ENCODE measurements at places on chromosomes 2 and 18.

- no peak for DNase-seq
Measured at GRCh38 chr2:165645930-165646831, 147.9 kb downstream of the GALNT3 start.

DNA sequence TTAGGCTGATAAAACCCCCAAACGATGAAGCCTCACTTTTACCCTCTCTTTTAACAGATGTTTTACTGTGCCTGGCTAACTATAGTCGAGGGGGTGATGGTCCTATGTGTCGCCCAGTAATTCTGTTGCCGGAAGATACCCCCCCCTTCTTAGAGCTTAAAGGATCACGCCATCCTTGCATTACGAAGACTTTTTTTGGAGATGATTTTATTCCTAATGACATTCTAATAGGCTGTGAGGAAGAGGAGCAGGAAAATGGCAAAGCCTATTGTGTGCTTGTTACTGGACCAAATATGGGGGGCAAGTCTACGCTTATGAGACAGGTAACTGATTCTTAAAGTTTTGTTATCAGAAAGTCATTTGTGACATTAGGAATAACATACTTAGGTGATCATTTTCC is 20.4 kb downstream of the MSH6 start:
- no peak for DNase-seq

DNA sequence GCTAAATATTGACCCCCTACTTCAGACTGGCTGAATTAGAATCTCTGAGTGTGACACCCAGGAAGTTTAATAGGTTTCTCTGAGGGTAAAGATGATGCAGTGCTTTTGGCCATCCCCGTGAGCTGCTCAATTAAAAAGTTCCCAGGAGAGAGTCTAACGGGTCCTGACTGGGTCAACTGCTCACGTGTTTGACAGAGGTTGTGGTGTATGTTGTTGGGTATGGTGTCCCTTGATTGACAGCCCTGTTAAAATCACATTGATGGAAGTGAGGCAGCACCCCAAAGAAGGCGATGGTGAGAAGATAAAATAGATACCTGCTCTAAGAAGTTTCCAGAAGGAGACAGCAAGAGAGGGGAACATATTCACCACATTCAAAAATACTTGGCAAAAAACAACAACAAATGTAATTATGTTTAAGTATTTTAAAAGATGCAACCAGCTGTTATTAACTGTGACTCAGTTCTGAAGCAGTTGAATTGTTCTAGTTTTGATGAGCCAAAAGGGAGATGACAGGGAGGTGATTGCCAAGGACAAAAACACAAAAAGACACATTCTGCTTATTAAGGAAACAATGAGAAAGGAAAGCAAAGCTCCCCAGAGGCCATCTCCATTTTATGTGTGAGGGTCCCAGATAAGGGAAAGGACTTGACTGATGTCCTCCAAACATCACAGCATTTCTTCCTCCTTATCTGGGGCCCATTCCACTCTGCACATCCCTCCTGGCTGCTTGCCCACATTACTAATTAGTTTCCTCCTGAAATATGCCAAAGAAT is 11.5 kb upstream of the GMCL1 start:
- no peak for DNase-seq

DNA sequence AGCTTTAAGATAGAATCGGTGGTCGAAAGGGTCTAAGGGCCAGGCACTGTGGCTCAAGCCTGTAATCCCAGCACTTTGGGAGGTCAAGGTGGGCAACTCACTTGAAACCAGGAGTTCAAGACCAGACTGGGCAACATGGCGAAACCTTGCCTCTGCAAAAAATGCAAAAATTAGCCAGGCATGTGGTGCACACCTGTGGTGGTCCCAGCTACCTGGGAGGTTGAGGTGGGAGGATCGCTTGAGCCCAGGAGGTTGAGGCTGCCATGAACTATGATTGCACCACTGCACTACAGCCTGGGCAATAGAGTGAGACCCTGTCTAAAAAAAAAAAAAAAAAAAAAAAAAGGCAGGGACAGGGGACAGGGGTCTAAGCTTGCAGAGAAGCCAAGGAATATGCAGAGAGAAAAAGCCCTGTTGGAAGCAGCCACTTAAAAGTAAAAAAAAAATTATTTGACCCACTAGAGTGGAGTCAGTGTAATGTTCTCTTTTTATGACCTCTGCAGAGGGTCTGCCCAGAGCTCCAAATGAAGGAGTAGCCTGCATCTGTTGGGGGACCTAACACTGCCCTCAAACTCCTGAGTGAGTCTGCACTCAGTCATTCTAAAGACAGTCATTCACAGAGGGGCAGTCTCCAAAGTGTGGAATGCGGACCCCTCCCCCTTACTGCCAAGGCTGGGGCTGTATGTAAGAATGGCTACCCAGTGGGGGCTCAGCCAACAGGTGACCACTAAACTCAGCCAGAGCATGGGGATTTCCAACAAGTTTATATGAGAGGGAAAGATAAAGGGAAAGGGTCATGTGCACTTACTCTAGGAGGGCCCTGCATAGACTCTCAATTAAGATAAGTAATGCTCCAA is 118.5 kb upstream of the CDCA7 start:
- DNase-seq = no peak

- no peak for DNase-seq
Measured at GRCh38 chr18:78774741-78775141, 204.9 kb upstream of the SALL3 start.

DNA sequence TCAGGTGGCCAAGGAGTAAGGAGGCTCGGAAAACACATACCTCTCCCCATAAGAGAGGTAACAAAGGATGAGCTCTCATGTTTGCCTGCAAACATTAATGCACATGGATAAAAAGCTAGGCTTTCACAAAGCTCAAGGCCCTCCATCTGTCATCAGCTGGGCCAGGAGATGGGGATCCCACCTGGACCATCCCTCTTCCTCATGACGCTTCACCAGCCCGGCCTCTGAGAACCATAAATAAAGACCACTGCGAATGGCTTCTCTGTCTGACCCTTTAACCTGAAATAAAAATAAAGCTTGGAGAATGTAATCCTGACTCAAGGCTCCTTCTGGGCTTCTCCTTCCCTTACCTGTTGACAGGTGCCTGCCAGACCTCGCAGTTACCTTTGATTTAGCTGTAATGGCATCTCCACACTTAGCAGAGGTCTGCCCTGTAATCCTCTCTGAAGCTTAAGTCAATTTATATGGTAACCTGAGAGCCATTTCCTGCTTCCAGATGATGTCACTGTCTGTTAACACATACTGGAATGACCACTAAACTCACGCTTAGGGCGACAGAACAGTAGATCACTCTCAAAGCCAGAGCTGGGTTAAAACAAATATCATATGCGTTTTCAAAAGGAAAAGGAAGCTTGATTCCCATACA is 29.3 kb upstream of the FOXI3 start:
- no peak for DNase-seq

DNA sequence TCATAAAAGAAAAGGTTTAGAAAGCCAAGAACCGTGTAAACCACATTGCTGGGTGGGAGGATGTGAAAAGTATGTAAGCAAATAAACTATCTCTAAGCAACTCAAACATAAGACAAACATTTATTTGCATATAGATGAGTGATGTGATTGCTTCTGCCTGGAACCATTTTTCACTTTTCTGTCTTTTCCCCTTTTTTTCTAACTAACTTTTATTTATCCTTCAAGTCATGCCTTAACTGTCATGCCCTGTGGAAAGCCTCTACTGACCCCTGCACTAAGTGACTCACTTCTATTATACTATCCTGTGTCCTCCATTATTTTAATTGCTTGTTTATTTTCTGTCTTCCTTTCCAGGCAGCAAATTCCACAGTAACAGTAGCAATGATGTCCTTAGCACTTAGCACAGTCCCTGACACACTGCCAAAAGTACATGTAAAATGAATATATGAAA is 87.5 kb upstream of the CTAGE1 start:
- DNase-seq = no peak

- no peak for DNase-seq
Measured at GRCh38 chr2:106026271-106027190, 167.6 kb downstream of the UXS1 start.

DNA sequence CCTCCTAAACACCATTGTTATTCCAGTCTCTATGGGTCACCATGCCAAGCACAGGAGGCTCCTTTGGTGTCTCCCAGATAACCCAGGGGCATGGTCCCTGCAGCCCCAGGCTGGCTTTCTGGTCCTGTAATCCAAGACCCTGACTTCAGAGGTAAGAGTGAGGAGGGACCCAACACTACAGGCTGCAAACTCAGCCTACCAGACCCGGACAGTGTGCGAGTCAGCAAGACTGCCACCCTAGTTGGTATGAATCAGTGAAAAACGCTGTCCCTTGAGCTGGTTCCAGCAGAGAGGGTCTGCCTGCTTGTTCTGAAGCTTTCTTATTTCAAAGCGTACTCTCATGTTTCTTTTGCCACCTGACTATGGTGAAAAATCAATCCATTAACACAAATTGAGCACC is 47.6 kb upstream of the ZFP36L2 start:
- DNase-seq = no peak

DNA sequence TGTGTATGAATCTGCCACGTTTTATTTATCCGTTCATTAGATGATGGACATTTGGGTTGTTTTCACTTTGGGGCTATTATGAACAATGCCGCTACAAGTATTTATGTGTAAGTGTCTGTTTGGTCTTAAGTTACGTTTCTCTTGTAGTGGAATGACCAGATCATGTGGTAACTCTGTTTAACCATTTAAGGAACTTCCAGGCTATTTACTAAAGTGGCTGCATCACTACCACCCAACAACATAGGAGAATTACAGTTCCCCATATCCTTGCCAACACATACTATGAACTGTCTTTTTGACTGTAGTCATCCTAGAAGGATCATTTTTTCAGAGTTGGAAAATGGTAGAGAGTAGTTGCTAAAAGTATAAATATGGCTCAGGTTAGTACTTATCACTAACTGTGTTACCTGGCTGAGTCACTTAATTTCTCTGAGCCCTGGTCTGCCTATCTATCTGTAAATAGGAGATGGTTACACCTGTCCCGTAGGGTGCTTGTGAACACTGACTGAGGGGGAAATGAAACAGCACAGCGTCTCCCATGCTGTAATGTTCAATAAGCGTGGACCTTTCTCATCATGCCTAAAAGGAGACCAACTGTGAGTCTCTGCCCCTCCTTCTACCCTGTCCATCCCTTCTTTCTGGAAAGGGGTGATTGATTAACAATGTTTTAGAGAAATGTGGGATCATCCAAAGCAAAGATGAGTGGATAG is 103.1 kb downstream of the SH3RF3 start:
- DNase-seq = no peak

GRCh38 chr2:45855374-45855773 is 203.9 kb downstream of the PRKCE start:
- no peak for DNase-seq

DNA sequence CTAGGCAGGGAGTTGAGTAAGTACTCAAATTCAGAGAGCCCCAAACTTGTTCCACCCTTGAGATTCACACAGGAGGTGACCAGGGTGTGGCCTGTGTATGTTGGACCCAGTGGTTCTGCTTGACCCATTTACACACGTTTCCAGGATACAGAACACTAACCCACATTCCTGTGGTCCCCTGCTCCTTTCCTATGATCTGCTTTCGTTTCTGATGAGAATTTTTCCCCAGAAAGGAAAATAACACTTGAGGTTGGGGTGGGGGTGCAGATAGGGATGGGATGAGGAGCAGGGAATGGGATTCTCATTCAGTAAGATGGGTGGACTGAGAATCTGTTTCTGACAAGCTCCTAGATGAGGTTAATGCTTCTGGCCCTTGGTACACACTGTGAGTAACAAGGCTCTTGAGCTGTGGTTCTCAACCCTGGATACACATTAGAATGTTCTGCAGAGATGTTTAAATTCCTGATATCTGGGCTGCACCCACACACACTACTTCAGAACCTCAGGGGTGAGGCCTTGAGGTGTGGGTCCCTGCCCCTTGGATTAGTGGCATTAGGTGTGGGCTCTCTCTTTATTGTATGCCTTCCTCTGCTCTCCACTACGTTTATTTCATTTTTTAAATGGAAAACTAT is 58.4 kb downstream of the TPGS2 start:
- DNase-seq = no peak

GRCh38 chr2:178568227-178568626 is 88.0 kb downstream of the PLEKHA3 start:
- no peak for DNase-seq

DNA sequence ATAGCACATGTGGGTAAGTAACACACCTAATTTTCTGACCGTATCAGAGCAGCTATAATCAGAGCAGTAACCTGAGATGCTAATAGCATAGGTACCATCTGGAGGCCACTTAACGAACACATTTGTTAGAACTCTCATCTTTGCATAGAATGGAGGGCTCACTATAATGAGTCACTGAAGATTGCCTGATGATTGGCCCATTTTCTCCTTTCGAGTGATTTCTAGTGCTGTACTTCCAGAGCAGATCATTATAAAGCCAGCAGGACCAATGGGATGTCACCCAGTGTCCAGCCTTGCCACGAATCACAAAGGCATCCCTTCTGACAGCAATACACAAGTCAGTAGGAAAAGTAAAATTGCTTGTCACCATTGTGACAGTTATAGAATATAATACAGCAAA is 81.7 kb upstream of the REV1 start:
- no peak for DNase-seq

GRCh38 chr18:77337604-77338003 is 88.0 kb downstream of the GALR1 start:
- no peak for DNase-seq

DNA sequence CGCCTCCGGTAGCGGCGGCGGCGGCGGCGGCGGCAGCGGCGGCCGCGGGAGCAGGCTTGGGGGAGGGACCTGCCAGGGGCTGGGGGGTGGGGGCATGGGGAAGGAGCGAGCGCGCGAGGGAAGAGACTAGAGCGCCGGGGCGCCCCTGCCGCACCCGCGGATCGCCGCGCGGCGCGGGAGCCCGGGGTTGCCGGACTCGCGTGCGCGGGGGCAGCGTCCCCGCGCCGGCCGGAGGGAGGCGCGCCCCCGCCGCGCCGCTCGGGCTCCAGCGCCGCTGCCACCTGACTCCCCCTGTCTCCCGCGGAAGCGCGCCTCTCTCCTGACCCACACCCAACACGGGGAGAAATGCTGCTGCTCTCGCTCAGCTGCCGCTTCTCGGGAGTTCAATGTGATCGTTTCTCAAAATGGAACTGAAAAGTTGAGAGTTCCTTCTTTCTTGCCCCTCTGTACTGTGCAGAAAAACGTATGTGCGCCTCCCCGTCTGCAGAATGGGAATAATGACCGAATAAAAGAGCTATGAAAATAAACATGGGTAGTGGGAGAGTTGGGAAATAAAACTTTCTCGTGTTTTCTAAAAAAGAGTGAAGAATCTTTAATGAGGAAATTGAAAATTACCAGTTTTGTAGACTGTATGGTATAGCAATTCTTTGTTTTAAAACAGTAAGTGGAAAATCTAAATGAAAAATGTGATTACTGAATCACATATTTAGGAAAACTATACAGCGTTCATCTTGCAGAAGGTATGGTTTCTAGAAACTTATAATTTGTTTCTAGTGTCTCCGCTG is 455 bp upstream of the TLK1 start:
- peak; percentile 55 for DNase-seq

GRCh38 chr2:183123117-183123958 is 905 bp upstream of the NUP35 start:
- no peak for DNase-seq

DNA sequence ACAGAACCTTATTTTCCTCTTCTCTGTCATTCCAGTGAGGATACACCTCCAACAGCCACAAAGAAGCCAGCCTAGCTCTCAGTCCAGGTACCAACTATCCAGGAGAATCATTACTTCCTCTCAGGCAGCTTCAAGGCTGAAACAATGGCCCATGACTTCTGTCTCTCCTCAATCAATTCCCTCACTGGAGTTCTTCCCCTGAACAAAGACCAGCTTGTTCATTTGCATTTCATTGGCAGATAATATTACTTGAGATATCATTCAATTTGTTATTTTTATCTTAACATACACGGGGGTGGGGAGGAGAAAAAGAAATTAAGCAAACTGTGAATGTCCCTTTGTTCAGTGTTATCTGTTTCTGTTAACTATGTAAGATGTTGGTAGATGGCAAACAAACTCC is 44.0 kb downstream of the CCDC141 start:
- DNase-seq = no peak

- DNase-seq = peak; percentile 60
Measured at GRCh38 chr2:69680001-69680675, 36.6 kb upstream of the AAK1 start.
